Heart left ventricle (tissue), 16 donors: ENCODE measurements at places on chromosomes 3 and 15. TPM values are rescaled to one million over a fixed set of nuclear protein-coding genes. Genes with fewer than 3 reads are reported as not detected.

GRCh38 chr3:115350606-115351005 lies 203.5 kb upstream of the ZBTB20 start:
- DNase-seq, result peak; percentile 8

DNA sequence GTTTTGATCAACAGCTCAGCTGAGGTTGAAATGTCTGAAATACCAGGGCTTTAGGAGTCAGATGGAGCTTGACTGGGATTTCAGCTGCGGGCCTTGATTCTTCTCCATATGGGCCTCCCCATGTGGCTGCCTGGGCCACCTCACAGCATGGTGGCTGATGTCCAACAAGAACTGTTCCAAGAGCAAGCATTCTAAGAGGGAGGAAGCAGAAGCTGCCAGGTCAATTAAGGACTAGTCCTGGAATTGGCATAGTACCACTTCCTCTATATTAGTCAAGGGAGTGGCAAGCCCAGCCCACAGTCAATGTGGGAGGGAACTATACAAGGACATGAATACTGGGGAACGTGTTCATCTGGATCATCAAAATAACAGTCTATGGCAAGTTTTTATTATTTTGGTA lies 181.7 kb upstream of the ANKRD28 start:
- peak; percentile 19 for DNase-seq

- no peak for DNase-seq
Observed at GRCh38 chr15:33067456-33067855, 127.1 kb downstream of the FMN1 start.

GRCh38 chr3:135329479-135329878 lies 534.4 kb downstream of the EPHB1 start:
- DNase-seq, result peak; percentile 15

DNA sequence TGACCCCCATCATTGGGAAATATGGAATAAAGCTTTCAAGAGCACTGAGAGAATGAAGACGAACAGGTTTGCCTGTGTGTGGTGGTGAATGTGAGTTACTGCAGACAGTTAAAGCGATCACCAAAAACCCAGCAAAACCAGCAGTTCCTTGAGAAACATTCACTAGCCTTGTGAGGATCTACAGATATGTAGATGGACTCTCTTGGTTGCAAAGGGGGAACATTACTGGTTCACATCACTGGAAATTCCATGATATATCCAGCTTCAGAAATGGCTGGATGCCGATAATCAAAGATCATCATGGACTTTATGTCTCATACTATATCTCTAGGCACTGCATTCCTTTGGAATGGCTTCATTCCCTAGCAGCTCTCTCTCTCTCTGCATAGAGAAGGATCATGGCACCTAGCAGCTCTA lies 10.2 kb upstream of the HERC1 start:
- DNase-seq, result no peak

DNA sequence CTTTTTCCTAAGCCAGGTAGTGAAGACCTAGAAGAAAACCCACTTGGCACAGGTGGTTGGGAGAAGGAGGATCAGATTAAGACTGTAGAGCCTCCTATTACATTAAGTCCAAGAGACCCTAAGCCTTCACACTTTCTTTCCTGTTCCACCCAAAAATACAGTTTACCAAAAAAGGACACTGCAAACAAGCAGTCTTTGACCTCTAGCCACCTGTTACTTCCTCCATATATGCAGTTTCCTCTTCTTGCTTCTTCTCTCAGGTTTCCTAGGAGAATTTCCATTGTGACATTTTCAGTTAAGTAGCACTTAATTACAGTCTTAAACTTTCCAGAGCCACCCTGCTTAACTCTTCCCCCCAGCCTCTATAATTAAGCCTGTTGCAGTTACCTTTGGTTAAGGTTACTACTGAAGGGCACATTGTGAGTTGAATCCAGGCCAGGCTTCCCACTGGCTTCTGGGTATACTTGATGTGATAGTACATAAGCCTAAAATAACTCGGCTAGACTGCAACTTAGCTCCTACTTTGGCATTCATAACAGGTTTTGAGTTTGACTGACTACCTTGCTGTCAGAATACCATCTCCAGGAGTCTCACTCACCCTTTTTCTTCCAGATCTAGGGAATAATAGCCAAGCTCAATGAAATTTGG lies 114.2 kb upstream of the UMPS start:
- DNase-seq, result peak; percentile 87

DNA sequence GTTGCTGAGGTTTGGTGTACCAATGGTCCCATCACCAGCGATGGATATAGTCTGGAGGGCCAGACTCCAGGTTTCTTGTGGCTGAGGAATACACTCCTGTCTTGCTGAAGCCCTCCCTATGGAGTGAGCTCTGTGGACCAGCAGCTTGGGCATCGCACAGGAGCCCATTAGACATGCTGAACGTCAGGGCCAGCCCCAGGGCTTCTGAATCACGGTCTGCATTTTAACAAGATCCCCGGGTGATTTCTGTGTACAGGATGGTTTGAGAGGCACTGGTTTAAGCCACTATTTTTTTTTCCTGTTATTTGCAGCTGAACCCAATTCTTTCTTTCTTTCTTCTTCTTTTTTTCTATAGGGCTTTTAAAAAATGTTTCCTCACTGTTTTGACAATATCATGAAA lies 69.5 kb upstream of the XCR1 start:
- no peak for DNase-seq

DNA sequence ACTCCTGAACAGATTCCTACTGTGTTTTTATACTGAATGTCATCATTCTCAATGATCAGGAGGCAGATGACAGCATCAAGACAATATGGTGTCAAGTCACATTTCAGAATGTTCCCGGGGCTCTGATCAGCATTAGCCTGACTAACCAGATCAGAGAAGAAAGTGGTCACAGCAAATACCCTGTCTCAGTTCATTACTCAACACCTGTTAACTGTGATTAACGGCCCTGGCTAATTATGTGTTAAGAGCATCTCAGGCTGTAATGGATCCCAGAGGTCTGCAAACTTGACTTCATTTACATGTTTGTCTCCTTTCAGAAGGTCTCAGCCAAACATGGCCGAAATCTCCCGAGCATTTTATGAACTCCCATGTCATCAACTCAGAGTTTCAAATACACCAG lies 833.7 kb downstream of the FHIT start:
- no peak for DNase-seq

DNA sequence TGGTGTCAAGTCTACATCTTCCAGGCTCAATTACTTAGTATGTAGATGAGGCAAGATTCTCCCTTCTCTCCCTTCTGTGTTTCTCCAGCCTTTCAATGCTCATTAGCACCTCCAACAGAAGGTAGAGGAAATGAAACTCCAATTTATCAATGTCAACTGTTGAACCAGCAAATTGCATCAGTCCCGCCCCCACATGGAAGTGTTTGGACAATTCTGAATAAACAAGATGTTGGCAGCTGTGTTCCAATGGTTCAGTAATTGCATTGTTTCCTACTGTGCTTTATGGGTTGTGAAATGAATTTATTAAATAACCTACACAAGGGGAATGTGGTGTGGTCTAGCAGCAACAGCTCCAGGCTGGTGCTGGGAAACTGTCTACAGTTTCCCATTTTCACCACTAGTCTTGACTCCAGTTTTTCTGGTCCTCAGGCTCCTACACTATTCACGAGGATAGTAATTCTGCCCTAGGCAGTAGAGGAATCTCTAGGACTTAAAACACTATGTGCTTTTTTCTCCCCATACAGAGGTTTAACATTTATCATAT lies 91.9 kb downstream of the MB21D2 start:
- DNase-seq, result no peak

DNA sequence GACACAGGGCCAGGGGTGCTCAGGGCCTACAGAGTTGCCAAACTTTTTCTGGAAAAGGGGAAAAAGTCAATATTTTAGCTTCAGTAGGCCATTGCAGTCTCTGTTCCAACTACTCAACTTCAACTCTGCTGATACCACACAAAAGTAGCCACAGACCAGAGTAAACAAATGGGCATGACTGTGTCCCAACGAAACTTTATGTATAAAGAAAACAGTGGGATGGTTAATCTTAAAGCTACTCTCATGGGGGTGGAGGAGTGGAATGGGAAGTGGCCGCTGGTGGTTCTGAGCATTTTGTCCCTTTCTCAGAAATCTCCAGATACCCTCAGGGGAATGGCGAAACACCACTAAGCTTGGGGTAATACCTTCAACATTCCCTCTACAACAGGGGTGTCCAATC lies 69.9 kb downstream of the OSBPL10 start:
- DNase-seq, result no peak

The CHST2 gene
- 2.8 TPM for polyA plus RNA-seq

The CCR3 gene
- polyA plus RNA-seq, result not detected
